Stimulated activated CD4-positive, alpha-beta T cell treated with anti-CD3 and anti-CD28 coated beads, Interleukin-15, amount 100 ng/mL, for 24 hours (primary cell): ENCODE measurements at places on chromosomes 6 and 20.

DNA sequence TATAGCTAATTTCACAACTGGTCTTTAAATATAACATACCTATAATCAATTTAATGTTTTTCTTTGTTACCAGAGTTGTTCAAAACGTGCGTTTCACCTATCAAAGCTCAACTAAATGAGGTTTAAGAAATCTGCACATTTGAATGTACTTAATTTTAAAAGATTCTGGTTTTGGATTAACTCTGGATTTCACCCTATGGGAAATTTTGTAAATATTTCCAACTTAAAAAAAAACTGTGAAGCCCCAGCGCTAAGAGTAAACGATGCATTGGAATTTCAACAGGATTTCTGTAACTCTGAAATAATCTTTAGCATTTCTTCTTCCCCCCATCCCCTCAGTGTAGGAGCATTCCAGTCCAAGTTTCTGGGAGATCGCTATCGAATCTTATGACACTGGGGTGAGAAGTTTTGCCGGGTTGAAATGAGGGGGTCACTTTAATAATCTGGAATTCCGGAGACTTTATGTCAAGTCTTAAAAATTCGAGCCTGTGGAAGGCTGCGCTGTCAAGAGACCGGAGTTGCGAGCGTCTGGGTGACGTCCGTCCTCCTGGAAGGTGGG lies 643 bp upstream of the MAP3K4 start:
- no peak for DNase-seq

- no peak for DNase-seq
Observed at GRCh38 chr20:36310215-36310981, 4.3 kb downstream of the DLGAP4 start.

- DNase-seq: no peak
Observed at GRCh38 chr6:3345836-3346235, 87.1 kb downstream of the PSMG4 start.

- DNase-seq: peak; percentile 35
Observed at GRCh38 chr20:51402201-51402600, 140.3 kb downstream of the NFATC2 start.

- no peak for DNase-seq
Observed at GRCh38 chr6:165630544-165630953, 32.5 kb downstream of the PDE10A start.

DNA sequence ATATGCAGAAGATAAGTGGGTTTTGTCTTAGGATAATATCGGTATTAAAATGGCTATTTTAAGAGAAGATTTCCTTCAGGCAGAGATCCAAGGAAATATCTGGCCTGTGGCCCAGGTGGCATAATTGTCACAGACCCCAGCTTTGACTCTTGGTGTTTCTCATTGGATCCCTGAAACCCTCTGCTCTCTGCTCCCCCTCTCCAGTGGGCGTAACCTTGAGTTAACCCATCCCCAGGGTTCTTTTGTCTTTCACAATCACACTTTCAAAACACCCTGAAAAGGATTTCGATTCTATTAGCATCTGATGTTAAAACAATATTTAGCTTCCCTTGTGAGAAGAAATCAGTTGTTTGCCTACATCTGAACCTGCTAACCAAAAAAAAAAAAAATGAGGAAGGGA lies 7.2 kb downstream of the SSTR4 start:
- no peak for DNase-seq

DNA sequence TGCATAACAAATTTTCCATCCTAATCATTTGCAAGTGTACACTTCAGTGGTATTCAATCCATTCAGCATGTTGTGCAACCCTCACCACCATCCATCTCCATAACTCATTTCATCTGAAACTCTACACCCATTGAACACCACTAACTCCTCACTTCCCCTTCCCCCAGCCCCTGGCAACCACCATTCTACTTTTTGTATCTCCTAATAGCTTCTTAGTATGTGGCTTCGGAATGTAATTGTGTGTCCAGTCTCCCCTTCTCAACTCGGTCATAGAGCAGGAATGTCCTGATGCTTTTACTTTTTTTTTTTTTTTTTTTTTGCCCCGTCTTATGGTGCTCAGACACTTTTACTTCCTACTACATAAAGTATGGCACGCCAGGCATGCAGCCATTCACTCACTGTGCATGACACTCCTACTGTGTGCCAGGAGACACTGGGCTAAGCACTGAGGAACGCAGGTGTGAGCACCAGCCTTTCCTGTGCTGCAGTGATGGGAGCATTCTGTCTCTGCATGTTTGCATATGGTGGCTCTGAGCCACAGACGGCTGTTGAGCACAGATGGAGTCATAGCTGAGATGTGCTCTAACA lies 15.3 kb downstream of the HCK start:
- no peak for DNase-seq

GRCh38 chr6:101290346-101290745 lies 103.2 kb upstream of the GRIK2 start:
- DNase-seq: no peak

- no peak for DNase-seq
Observed at GRCh38 chr6:3737149-3737830, 14.2 kb downstream of the PXDC1 start.

- no peak for DNase-seq
Observed at GRCh38 chr20:59138114-59138748, 25.4 kb upstream of the ZNF831 start.

DNA sequence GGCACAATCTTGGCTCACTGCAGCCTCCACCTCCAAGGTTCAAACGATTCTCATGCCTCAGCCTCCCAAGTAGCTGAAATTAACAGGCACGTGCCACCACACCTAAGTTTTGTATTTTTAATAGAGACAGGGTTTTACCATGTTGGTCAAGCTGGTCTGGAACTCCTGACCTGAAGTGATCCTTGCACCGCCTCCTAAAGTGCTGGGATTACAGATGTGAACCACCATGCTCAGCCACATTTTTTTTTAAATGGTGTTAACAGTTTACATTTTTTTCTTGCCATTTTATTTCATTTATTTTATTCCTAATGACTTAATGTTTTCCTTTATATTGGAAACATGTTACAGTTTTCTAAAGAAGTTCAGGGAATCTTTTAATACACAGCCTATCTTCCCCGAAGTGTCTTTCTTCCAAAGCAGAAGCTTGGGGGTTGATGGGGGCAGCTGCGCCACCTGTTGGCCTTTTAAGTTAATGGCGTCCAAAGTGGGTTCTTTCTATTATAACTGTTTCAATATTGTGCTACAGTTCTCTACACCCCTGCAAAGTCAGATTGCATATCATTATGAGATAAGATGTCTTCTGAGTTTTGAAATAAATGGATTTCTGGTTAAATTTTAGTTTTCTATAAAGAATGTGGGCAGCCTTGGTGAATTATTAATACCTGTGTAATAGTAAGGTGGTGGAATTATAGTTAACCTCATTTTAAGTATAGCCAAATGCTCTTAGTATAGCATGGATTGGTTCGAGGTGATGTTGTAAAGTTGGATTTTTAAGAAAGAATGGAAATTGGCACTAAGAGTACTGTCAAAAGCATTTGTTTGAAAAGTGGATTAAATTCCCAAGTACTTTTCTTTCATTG lies 42.0 kb upstream of the PLCG1 start:
- DNase-seq: peak; percentile 59

- no peak for DNase-seq
Observed at GRCh38 chr20:376750-377149, 3.8 kb upstream of the TRIB3 start.

GRCh38 chr20:48486065-48486464 lies 341.7 kb downstream of the PREX1 start:
- no peak for DNase-seq

DNA sequence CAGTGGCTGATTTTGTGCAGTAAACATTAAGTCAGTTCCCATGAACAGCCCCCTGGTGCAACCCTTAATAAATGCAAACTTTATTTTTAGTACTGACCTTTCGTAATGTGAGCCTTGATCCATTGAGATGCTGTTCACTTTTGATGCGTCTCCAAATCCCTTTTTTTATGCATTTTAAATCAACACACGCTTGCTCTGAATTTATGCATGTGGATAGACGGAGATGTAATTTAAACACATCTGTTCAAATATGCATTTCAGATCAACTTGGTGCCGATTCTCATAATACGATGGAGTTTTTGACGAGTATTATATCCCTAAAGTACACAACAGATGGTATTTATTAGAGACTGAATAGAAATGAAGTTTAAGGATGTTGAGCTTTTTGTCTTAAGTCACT lies 505.7 kb downstream of the CDKAL1 start:
- DNase-seq: no peak

- no peak for DNase-seq
Observed at GRCh38 chr6:21801446-21802174, 208.1 kb downstream of the SOX4 start.

GRCh38 chr20:9981829-9982228 lies 53.0 kb upstream of the ANKEF1 start:
- no peak for DNase-seq

- no peak for DNase-seq
Observed at GRCh38 chr20:3405696-3406358, 1.6 kb downstream of the DNAAF9 start.
